GM10248 (cell line): ENCODE measurements at places on chromosomes 7 and 10.

GRCh38 chr7:33753881-33754525 lies 151.3 kb upstream of the BMPER start:
- DNase-seq: no peak

DNA sequence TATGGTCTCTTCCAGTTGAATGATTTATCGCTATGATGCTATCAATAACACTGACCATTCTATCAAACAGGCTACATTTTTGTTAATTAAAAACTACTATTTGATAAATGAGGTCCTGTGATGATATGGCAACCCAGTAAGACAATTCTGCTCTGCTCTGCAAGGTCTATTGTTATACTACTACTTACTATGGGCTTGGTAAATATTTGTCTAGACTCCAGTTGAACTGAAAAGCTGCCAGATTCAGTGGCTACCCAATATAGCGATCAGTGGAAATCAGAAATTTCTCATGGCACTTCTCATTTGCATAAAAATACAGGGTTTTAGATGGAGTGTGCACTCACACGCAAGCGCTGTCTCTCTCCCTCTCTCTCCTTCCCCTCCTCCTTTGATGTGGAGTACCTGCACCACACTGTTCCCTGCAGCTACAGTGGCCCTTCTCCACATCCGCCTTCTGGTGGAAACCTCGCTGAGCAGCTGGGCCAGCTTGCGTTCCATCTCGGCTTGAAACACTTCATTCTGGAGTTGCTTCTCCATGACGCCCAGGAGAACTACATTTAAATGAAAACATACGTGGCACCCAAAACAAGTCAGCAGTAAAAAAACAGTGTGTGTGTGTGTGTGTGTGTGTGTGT lies 77.9 kb downstream of the KIAA1549 start:
- no peak for DNase-seq

DNA sequence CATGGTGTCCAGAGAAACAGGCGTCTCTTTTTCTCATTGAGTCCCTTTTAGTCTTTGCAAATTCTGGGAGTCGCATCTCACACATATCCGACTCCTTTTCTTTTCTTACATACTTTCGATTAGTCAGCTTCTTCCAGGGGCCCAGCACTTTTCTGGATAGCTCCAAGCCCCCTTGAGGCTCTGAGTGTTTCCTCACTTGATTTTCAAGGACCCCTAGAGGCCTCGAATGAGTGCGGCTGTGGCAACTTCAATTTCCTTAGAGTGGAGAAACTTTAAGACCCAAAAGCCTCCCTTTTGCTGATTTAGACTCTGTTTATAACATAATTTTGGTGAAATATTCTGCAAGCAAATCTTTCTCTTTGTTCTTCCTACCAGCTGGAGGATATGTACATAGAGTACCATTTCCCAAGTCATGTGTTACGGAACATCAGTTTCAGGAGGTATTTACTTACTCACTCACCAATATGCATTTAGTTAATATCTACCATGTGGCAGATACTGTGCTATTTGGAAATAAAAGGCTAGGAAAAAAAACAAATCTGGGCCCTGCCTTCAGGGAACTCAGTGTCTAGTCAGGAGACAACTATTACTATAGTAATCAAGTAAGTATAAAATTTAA lies 555.2 kb downstream of the REEP3 start:
- DNase-seq: no peak

GRCh38 chr7:119514326-119514725 lies 758.6 kb upstream of the KCND2 start:
- no peak for DNase-seq

- no peak for DNase-seq
Observed at GRCh38 chr10:124727361-124727960, 16.7 kb downstream of the FAM53B start.

- DNase-seq: peak; percentile 32
Observed at GRCh38 chr10:34627331-34627730, 187.8 kb downstream of the PARD3 start.

DNA sequence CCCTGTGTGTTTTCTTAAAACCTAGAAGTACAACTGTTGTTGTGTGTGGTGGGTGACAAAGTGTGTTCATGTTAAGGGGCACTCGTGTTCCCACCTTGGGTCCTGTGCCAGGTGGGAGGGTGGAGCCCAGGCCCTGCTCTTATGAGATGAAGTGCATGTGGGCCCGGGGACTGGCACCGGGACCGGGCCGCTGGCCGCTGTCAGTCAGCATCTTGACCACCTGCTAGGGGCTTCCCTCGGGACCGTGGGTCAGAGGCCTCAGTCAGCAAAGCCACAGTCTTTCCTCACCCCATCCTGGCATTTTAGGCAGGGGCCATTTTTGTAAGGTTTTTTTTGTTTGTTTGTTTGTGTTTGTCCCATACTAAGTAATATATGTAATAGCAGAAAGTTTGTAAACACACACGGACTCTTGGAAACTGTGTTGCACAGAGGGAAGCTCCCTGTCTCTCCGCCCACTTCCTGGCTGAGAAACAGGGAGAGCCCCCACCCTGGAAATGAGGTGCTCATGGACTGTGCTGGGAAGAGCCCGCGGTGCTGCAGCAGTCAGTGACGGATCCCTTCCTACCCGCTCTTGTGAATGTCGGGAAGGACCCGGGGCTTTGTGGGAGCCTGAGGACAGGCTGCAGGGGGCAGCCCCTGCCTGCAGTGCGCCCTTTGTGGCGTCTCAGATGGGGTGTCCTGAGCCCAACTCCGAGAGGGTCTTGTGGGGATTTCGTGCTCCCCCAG lies 13.4 kb downstream of the AGAP3 start:
- no peak for DNase-seq

- DNase-seq: peak; percentile 99
Observed at GRCh38 chr7:139230774-139231512, at the start of gene UBN2. Gene UBN2 (plus strand): TSS chr7:139231237. CDS start chr7:139231485, 248 bp downstream.

GRCh38 chr7:87671-88070 lies 104.7 kb upstream of the FAM20C start:
- DNase-seq: no peak

GRCh38 chr10:4310172-4310571 lies 515.8 kb upstream of the AKR1E2 start:
- no peak for DNase-seq

GRCh38 chr10:113780681-113781250 lies 29.3 kb downstream of the PLEKHS1 start:
- DNase-seq: peak; percentile 19

- no peak for DNase-seq
Observed at GRCh38 chr10:85603151-85603940, 763.2 kb downstream of the GRID1 start.

DNA sequence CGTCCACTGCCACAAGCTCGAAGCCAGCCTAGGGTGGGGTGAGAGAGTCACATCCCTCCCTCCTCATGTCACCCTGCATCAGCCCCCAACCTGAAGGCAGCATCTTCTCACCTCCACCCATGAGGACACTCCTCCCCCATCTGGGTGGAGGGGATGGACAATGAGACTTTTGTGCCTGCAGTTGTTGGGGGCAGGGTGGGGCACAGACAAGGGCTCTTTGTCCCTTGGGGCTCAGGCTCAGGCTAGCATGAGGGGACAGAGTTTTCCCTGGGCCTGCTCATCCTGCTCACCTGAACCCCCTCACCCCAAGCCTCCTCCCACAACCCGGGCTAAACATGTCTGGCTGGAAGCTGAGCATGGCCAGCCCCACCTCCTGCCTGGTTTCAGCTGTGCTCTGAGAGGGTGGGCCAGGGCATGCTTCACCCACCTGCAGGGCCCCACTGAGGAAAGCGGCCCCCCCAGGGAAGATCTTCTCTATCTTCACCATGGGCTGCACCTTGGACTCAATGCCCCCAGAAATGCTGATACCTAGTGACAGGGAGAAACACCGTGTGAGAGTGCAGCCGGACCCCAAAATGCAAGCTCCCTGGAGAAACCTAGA lies 9.3 kb downstream of the LZTS2 start:
- DNase-seq: no peak

GRCh38 chr7:150780292-150780691 lies 19.9 kb downstream of the TMEM176B start:
- DNase-seq: no peak

DNA sequence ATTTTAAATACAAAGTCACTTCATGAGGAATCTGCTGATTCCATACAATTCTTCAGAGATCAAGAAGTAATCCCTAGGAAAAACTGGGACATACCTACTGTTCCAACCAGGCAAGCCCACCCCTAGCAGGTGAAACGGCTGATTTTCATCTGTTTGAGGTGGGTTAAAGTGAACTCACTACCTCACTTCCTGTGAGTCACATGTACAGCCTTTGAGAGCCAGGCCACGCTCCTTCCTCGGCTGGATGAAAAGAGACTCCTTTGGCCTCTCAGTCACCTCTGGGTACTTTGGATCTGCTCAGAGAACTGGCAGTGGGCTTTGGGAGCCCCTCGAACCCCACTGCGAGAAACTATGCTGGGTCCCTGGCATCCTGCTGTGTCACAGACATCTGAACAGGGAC lies 68.2 kb downstream of the CHST15 start:
- no peak for DNase-seq

DNA sequence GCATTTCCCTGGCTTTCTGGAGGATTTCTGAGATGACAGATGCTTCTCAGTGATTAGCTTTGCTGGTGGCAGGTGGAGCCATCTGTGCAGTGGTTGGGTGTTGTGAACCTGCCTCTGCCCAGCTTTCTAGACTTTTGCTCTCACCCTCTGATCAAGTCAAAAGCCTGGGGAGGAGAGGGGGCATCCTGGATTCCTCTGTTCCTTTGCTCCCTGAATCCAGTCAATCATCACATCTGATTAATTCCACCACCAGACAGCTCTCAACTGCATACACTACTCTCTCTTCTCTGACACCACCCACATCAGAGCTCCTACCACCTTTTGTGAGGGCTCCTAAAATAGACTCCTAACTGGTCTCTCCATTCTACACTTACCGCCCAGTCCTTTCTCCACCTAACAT lies 283.5 kb downstream of the WDR11 start:
- no peak for DNase-seq

GRCh38 chr10:130717083-130717482 lies 580.9 kb downstream of the GLRX3 start:
- no peak for DNase-seq

GRCh38 chr10:88840104-88840503 lies 11.5 kb downstream of the ANKRD22 start:
- no peak for DNase-seq

DNA sequence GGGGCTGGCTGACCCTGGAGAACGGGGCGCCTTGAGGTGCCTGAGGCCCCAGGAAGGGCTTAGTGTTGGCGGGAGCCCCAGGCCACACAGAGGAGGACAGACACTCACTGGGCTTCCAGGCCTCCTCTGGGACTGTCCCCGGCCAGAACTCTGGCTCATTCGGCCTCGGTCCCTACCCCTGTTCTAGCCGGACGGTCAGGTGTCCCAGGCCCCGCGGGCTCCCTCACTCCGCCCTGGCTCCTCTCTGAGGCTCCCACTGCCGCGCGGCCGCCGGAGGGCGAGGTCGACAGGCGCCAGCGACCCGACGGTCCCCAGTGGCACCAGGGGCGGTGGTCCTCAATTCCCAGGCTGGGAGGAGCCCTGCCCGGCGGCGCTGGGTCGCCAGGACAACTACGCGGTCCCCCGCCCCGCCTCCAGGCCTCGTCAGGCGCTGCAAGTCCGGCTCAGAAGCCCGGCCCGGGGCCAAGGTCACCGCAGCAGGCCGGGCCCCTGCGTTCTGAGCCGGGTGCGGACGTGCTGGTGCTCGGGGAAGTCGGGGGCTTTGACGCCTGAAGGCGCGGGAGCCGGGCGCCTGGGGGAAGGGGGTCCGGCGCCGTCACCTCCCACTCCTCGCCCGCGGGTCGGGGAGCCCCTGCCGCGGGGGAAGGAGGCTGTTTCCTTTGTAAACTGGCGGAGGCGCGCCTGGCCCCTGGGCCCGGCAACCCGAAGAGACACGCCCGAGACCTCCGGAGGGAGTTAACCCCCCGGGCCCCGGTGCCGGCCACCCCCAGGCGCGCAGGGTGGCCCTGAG lies 1.1 kb upstream of the PWWP2B start:
- no peak for DNase-seq
